ENCODE measurements at places on chromosomes 6 and 20.

- DNase-seq, result no peak
These were observed 54.0 kb upstream of the REV3L start for GRCh38 chr6:111536910-111537527.

- no peak for DNase-seq
These were observed 614.5 kb downstream of the PKHD1 start for GRCh38 chr6:51472745-51473487.

DNA sequence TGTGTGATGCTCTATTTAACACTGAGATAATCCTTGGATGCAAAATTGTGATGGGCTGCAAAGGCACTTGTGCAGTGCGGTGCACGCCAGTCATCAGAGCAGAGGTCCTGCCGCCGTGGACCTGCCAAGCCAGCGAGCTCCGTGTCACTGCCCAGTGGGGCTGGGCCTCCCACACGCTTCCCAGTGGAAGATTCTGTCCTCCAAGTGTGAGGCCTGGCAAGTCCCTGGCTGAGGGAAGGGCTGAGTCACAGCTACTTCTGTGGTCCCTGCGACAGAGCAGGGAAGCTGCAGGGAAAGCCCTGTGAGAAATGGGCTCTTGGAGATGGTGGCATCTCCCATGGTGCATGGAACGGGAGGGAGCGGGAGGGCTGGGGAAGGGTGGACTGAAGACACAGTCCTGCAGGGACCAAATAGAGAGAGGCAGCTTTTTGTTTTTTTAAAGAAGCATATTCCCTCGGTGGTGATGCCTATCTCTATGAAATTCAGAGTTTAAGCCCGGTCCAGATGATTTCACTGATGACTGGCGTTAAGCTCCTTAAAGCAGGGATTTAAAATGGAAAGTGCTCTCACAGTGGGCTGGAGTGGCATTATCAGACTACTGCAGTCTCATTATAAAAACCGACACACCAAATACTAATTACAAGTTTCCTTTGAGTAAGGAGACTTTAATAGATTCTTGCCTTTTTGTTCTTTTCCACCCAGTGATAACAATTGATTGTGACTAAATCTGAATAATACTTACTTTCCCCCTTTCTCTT is 413.7 kb downstream of the QKI start:
- DNase-seq, result no peak

DNA sequence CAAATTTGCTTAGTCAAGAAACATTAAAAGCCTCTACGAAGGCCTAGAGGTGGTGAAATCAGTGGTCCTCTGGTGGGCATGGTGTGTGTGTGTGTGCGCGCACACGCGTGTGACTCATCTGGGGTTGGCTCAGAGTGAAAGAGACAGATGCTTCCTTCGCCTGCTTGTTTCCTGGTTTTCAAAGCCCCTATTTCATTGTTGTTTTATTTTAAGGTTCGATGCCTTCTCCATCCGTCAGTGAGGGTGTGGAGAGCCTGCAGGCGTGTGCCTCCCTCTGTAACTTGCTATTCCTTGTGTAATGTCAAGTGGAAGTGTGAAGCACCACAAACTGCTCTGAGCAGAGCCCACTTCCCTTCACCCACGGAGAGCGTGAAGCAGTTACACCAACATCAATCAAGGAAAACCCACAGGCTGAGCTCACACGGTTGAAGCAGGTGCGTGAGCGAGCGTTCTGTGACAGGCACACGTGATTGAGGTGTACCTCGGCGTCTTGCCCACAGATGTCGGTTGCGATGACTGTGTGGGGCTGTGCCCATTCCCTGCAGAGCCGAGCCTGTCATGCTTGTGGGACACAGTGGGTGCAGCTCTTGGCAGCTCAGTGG is 233.9 kb downstream of the PRL start:
- DNase-seq, result no peak

DNA sequence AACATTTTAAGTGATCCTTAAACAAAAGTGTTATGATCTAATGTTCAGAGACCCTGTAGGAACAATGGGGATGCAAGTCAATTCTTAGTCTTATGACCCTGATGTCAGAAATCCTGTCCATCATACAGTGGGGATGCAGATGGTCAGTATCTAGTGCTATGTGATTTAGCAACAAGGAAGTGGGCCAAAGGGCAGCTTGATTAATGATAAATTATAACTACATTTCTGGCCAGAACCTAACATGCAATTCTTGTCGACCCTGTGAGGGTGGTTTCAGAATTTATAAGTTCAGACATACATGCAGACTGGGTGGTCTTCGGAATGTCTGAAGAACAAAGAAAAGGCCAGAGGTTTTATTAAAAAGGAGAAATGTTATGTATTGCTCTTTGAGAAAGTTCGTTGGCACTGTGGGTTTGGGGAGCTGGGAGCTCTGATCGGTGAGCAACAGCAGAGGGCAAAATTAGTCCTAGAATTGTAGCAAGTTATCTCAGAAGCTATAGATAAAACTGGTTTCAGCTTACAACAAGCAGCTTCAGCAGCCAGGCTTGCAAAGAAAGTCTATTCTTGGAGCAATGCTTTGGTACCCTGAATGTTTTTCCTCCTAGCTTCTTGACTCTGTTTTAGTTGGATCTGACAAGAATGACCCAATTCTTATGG is 50.8 kb downstream of the RPF2 start:
- DNase-seq, result no peak

- no peak for DNase-seq
These were observed 443.6 kb downstream of the CDC5L start for GRCh38 chr6:44831002-44831610.

GRCh38 chr6:161522276-161522675 is 248.4 kb upstream of the AGPAT4 start:
- no peak for DNase-seq

DNA sequence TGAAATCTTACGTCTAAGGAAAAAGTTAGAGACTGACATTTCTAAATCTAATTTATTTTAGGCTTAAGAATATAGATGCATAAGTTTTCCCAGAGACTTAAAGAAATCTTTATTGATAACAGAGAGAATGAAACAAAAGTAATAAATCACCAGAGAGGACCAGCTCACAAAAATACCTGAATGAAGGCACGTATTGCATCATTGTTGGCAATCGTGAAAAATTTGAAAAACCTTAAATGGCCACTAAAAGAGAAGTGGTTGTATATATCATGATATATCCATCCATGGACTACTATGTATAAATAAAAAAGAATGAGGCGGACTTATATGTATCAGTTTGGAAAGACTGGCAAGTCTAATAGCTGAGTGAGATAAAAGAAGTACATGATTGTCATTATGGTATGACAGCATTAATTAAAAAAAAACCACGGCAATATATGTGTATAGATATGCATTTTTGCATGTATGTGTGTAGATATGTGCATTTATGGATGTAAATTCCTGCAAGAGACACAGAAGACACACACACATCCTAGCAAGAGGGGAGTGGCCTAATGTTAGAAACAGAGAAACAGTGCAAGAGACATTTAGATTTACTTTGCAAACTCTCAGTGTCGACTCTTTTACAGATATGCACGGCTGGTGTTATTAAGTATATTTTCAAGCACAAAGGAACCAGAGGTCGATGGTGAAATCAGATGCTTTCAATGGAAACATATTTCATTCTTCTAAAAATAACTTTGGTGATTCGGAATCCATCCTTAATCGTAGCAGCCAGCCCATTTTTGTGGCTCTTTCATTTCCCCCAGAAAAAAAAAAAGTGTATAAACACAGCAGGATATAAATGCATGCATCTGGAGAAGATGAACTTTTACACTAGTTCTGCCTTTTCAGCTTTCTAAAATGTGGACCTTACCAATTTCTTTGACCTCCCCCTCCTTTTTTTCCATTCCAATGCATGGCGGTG is 156.1 kb upstream of the SALL4 start:
- no peak for DNase-seq

DNA sequence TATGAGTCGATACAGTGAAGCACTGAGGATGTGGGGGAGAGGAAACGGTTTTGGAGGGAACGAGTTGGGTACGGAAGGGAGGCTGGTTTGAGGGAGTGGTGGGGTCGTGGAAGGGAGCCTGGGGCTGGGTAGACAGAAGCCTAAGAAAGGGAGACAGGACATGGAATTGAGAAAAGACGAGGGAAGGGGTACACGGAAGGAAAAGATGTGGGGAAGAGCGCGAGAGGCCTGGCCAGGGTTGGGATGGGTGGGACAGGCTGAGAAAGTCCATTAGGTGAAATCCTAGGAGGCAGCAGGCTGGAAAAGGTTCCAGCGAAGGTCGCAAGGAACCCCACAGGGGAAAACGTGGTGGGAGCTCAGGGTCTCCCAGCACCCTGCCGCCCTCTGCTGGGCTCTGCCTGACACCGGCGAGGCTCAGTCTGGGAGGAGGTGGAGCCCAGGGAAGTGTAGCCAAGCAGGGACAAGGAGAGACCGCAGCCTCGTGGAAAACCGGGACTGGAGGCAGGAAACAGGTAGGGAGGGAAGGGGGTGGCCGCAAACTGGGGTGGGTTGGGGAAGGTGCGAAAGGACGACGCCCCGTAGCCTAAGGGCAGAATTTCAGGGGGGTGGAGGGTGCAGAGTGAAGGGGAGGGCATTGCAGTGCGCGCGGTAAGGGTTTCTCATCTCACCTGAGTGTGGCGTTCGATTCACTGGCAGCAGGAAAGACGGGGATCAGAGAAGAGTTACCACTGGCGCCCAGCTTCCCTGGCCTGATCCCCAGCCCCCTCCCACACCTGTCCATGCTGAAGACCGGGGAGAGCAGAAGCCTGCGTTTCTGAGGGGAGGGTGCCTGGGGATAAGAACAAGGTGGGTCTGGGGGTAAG is 4.3 kb downstream of the GABBR1 start:
- no peak for DNase-seq

DNA sequence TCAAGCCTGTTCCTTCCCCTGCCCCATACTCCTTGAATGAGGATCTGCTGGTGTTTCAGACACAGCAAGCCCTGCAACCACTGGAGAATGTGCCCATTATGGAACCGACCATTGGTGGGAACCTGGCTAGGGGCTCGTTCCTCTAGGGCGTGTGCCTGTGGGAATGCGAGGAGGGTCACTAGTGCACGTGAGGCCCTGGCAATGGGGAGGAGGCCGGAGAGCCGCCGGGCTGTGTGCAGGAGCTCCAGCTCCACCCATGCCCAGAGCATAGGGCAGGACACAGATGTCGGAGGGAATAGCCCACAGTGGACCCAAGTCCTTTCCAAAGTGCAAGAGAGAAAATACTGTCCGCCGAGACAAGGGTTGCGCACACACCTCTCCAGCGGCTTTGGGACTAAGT is 99.3 kb downstream of the ERMARD start:
- no peak for DNase-seq

DNA sequence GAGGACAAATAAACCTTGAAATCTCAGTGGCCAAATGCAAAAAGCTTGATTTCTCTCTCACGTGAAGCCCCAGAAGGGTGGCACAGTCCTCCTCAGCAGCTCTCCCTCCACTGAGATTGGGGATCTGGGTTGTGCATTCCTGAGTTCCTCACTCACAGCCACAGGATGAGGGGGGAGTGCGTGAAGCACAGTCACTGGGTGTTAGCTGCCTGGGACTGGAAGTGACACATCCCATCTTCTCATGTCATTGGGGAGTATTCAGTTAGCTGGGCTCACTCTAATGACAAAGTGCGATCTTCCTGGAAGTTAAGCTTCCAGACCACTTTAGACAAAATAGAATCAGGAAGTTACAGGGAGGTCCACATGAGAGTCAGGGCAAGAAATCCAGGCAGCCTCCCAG is 192.2 kb upstream of the LRFN2 start:
- no peak for DNase-seq

DNA sequence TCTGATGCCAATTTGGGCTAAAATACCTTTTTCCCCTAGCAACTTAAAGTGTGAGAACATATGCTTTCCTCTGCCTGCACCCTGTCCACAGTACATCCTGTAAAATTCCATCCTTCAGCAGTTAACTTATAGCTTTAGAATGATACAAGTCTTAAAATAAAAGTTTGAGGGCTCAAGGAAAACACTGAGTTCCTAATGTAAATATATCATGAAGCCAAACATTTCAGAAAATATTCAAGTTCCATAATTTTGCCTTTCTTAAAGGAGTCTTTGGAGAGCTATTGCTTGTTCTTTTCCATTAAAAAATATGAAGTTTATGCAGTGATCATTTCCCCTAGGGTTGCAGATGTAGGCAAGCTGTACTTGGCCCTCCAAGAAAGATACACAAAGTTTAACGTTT is 303.8 kb downstream of the COL12A1 start:
- no peak for DNase-seq

- no peak for DNase-seq
These were observed 28.3 kb downstream of the TREM1 start for GRCh38 chr6:41258196-41258493.

DNA sequence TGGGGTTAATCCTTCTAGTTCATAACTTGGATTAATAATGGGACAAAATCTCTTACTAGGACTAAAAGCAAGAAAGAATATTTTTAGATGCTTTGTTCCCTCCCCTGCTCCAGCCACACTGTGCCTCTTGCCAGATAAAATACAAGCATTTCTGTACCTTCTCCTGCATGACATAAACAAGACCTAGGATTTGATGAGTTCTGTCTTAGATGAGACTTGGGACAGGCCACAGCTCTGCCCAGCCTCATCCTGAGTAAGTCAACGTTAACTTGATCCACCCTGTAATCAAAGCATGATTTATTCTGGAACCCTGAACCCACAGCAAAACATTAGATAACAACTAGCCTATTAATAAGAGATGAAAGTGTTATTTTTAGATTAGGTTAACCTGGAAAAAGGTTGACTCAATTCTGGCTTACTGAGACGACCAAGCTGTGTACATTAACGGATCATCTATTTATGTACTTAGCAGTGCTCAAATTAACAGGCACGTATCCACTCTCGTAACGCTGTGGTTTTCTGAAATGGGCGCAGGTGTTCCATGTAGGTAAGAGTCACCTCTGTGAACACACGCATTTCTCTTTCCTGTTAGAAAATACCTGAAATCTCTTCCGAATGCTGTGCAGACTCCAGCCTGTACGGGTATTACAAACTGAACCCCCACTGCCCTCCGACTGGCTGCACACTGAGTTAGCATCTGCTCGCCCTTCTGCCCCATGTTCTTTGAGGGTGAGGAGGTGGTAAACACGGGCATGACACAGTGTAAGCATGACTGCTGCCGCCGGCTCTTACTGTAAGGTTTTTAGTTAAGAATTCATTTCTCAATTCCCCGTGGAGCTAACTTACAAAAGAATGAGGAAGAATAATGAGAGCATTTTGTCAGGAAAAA is 132.1 kb upstream of the FOXQ1 start:
- no peak for DNase-seq

- DNase-seq, result no peak
These were observed 60.9 kb upstream of the TAGAP start for GRCh38 chr6:159105716-159106115.

- DNase-seq, result no peak
These were observed 67.9 kb downstream of the SGK1 start for GRCh38 chr6:134249759-134250602.

- no peak for DNase-seq
These were observed 5.4 kb downstream of the FBXL4 start for GRCh38 chr6:98942263-98942803.

- no peak for DNase-seq
These were observed 28.4 kb upstream of the SAYSD1 start for GRCh38 chr6:39143238-39143930.

DNA sequence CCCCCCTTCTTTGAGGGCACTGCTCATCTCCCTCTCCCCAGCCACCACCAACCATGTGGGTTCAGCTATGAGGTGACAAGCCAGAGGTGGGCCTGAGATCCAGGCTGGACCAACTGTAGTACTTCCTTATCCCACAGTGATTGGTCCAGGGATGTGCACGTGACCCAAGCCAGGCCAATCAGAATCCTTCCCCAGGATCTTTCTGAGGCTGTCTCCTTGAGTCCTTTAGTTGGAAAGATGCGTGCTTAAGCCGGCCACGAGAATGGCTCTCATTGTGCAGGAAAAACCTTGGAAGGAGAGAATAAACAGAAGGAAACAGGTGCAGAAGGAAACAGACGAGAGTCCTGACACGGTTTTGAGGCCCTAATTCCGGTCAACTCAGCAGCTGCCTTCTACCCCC is 39.2 kb downstream of the ZC3H12D start:
- no peak for DNase-seq
